ENCODE measurements at places on chromosomes 2 and 18.

DNA sequence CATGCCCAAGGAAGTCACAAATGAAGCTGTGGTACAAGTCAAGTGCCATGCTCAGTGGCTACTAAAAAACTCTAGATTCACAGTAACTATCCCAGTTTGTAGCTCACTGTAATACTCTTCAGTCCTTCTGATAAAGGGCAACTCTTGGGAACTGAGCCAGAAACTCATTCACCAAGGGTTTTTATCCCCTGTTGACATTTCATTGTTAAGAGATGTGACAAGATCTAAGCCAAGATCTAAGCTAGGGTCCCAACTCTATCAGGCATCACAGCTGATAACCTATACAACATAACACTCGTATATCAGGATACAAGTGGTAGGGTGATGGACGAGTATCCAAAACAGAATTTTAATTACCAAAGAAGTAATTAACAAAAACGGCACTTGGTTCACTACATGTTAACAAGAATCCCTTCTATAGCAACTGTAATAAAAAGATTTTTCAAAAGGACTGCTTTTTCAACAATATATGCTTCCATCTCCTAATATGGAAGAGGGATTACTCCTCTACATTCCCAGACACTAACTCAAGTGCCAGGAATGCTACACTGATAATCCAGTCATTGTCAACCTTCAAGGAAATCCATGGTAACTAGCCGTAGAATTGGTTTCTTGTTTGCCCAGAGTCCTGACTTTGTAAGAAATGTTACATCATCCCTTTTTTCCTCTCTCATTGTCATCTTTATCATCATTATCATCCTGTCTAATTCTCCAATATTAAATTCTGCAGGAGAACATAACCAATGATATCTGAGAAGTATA is 111.7 kb downstream of the CDH2 start:
- no peak for DNase-seq

GRCh38 chr2:12151716-12152115 is 405.3 kb downstream of the LPIN1 start:
- no peak for DNase-seq

GRCh38 chr18:59096098-59096789 is 43.4 kb upstream of the SEC11C start:
- no peak for DNase-seq

GRCh38 chr2:33246432-33246831 is 230.0 kb upstream of the RASGRP3 start:
- DNase-seq, result no peak

GRCh38 chr2:105873721-105874120 is 129.0 kb downstream of the NCK2 start:
- peak; percentile 56 for DNase-seq

- DNase-seq, result no peak
Measured at GRCh38 chr18:57915248-57915647, 112.1 kb upstream of the ATP8B1 start.

GRCh38 chr2:19722531-19722971 is 179.2 kb downstream of the TTC32 start:
- DNase-seq, result no peak

- DNase-seq, result no peak
Measured at GRCh38 chr2:39606585-39606984, 59.1 kb upstream of the TMEM178A start.

GRCh38 chr2:130824492-130825061 is 12.1 kb upstream of the ARHGEF4 start:
- peak; percentile 80 for DNase-seq

- no peak for DNase-seq
Measured at GRCh38 chr2:23414106-23414505, 29.1 kb downstream of the KLHL29 start.

DNA sequence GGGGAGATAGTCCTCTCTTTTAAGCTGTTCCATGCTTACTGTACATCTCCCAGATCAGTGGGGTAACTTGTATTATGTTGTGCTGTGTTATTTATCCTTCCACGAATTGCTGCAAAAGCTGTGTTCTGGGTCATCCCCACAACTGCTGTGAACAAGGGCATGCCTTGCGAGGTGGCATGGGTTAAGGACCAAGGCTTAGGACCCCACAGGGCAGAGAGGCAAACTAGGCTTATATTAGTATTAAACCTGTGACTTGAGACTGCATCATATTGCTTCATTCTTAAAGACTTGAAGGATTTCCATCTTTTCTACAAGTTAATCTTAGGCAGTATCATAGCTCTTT is 19.9 kb downstream of the RND3 start:
- DNase-seq, result no peak

GRCh38 chr2:70381235-70381634 is 79.4 kb upstream of the FAM136A start:
- DNase-seq, result no peak

GRCh38 chr18:74310411-74310810 is 5.2 kb upstream of the C18orf63 start:
- no peak for DNase-seq

DNA sequence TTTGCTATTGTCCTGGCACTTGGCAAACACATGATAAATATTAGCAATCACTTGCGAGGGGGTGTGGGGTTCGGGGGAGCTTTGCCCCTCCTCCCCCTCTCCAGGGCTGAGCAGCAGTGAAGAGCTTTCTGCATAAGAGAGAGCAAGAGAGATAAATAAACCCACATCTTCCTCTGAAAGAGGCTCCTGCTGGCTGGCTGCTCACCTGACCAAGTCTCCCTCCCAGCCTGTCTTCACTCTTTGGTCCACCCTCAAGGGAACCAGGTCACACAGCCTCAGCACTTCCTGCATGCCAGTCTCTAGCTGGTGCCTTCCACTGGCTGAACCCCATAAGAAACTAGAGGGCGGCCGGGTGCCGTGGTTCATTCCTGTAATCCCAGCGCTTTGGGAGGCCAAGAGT is 18.5 kb upstream of the YWHAQ start:
- no peak for DNase-seq

- no peak for DNase-seq
Measured at GRCh38 chr2:154173919-154174318, 302.2 kb downstream of the GALNT13 start.

- DNase-seq, result no peak
Measured at GRCh38 chr2:101047774-101048173, 45.7 kb downstream of the RPL31 start.

GRCh38 chr2:207423886-207424285 is 105.9 kb upstream of the CREB1 start:
- no peak for DNase-seq

- DNase-seq, result no peak
Measured at GRCh38 chr2:215465256-215465655, 29.4 kb upstream of the FN1 start.

DNA sequence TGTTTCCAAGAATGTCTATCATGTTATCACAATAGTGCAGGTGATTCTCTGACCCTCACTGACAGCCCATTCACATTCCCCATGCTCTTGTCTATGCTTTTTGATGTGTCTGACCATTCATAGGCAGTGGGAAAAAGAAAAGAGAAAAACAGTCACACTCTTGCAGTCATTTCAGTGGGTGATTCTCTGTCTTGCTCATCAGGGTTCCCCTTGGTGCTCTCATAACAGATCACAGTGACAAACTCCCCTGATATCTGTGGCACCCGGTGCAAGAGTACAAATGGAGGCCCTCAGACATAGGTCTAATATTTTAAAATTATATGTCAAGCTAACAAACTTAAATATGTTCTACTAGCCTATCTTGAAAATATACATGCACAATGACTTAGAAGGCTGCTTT is 72.7 kb upstream of the PPP1CB start:
- DNase-seq, result peak; percentile 11

DNA sequence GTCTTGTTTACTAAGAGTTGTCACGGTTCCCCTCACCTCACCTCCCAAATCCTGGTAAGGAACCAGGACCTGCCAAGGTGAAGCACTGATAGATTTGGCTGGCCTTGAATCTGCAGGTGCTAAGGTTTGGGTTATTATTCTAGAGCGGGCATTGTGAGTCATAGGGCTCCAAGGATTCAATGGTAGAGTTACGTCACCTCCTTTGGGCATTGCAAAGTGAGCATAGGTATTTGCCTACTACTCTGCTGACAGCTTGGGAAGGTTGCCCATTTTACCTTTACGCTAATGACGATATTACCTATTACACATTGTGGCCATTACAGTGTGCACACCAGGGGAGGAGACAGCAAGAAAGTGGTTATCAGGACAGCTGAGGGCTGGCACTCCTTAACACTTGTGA is 59.3 kb downstream of the SETBP1 start:
- no peak for DNase-seq

- DNase-seq, result no peak
Measured at GRCh38 chr18:36389027-36389426, 91.5 kb downstream of the FHOD3 start.

- no peak for DNase-seq
Measured at GRCh38 chr2:62185475-62186155, 10.3 kb upstream of the B3GNT2 start.

DNA sequence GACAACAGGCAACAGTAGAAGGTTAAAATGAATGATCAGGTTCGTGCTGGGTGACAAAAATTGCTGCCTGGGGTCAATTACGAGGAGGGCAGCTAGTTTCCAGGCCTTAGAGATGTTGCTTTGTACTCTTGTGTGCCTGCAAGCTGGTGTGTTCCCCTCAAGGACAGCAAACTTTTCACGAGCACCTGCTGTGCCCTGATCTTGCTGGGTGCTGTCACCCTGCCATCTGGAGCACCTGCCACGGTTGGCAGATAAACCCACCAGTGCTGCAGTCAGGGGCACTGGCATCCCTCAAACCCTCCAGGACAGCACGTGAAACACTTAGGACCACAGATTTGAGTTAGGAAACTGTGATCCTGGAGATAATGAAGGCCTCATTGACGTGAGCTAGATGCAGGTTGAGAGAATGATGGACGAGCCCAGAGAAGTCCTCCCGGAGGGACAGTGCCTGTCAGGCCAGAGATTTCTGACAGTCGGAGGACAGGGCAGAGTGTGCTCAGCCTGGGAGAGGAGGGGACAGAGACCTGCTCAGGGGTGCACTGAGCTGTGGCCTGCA is 104.3 kb upstream of the RAB12 start:
- DNase-seq, result no peak

DNA sequence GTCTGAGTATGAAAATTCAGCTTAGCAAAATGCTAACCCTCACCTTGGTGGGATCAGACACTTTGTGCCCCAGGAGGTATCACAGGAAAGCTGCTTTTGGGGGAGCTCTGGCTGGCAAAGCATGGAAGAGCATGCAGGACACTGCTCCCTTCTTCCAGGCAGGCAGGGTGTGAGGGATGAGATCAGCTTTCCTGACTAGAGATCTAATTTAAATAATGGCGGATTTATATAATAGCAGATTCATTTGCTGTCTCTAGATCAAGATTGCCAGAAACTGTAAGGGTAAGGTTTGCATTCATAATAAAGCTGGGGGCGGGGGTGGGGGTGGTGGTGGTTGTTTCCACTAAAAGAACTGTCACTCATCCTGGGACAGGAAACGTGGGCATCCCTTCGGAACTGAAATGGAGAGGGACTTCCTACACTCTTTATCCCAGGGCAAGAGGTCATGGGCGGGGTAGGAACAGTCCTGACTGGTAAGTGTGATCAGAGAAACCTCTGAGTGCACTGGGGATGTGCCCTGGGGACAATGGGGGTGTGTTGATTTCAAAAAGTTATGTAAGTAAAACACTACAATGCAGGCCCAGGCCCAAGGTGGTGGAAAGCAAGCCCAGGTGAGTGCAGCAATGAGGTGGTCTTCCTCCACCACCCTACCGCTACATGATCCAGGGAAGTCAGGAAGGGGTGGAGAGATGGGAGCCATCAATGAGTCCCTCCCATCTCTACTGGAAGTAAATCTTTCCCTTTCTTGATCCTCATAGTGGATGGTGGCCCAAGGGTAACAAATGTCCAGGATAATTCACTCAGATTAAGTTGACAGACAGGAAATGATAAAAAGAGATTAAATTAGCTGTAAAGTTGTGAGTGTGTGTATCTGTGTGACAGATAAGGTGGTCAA is 171.4 kb upstream of the SERPINE2 start:
- DNase-seq, result no peak

GRCh38 chr2:191308026-191308425 is 62.8 kb downstream of the MYO1B start:
- DNase-seq, result no peak

DNA sequence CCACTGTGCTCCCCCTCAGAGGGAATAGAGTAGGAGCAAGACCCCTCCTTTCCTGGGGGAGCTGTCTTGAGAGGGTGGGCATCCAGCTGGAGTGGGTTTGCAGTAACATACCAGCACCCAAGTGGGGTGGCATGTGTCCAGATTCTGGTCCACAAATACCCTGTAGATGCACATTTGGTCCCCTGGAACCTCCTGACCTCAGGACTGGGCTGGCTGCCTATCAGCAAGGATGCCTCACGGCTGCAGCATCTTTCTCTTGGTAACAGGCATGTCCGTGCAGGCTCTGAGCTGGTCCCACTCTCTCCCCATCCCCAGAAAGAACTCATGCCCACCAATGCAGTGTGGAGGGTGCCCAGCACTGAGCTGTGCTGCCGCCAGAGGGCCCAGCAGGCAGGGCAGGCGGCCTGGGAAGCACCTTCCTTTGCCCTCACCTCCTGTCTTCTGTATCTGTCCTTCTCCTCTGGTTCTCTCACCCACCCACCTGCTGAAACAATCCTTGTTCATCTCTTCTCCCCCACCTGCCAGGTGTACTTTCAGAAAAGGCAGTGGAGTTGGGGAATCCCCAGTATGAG is 47.4 kb downstream of the ITGB1BP1 start:
- DNase-seq, result no peak

GRCh38 chr2:26410764-26411243 is 9.1 kb downstream of the DRC1 start:
- no peak for DNase-seq

DNA sequence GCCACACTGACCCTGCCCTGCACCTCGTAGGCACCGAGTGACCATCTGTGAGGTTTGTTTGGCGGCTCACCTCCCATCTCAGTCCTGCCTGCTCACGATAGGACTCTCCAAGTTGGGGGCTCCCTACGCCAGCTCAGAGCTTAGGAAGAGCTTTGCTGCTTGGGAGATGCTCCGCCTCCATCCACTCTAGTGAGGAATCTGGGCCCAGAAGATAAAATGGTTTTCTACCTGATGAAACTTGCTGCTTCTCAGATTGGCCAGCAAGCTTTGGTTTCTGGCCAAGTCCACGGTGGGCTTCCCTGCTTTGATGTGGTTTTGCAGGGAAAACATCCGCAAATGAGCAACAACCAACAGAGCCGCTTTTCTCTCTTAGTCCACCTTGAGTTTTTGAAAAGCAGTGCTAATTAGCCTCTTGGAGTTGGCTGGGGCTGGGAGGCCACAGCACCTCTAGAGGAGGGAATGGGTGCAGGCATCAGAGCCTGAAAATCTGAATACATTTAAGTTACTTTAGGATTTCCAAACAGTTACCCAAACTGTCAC is 42.2 kb downstream of the THNSL2 start:
- DNase-seq, result no peak

GRCh38 chr2:175017618-175018414 is 12.6 kb upstream of the CHN1 start:
- DNase-seq, result no peak

- no peak for DNase-seq
Measured at GRCh38 chr2:210199854-210200253, 25.4 kb downstream of the ACADL start.
